ENCODE measurements at places on chromosomes 11 and 22.

DNA sequence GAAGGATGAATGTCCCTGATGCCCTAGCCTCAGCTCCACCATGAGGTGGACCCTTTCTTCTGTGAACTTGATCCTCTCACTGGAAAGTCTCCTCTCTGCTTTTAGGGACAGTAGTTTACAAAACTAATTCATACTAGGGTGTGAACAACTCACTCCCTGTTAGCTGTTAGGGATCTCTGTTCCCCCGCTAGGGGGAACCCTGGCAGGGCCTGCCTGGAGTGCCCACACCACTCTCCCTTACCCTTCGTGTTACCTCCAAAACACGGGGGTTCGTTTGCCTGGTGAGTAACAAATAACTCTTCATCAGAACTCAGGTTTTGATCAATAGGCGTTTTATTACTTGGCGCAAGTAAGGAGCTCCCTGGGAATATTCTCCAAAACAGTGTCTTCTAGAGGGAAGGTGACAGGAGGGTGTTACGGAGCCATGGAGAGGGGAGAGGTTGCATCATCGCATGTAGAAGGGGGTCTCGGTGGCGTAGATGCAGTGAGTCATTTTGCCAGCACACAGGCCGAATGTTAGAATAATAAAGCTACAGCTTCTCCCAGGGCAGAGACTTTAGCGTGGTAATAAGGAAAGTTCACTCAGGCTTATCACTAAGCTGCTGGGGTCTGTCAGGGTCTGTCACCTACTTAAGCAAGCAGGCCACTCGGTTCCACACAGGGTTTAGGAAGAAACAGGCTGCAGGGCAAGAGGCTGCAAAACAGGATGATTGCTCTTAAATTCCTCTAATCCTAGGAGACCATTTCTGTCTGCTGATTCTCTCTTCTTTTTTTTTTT, 45.8 kb downstream of the C11orf96 start:
- DNase-seq: no peak

GRCh38 chr11:130533871-130534270, 85.4 kb downstream of the ADAMTS15 start:
- no peak for DNase-seq

GRCh38 chr11:114566276-114566675, 6.6 kb upstream of the NXPE1 start:
- no peak for DNase-seq

- DNase-seq: no peak
These were observed 52.8 kb upstream of the APOA1 start for GRCh38 chr11:116890193-116890592.

DNA sequence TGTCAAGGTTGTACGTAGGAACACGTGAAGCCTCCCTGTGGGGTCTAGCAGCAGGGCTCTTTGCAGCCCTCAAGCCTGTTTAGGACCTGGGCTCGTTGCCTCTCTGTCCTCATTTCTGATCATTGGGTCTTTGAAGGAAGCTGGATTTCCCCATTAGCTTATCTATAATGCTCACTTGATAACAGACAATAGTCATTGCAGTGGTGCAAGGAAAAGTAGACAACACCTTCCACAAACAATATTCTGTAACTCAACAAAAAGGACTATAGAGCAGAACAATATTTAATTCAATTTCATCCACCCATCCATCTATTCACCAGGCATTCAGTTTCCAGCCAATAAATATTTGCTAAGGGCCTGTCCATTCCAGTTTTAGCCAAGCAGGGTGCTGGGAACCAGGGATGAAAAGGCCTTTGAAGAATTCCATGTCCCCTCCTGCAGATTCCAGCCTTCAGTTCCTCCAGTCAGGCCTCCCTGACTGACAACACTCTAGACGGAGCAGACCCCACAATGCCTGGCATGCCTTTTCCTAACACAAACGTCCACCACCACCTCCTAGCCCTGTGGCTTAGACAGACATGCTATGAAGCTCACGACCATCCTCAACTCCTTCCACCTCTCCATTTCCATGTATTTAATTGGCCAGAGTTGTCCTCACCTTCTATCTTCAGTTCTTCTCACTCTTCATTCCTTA, 12.7 kb upstream of the POLD3 start:
- DNase-seq: no peak

DNA sequence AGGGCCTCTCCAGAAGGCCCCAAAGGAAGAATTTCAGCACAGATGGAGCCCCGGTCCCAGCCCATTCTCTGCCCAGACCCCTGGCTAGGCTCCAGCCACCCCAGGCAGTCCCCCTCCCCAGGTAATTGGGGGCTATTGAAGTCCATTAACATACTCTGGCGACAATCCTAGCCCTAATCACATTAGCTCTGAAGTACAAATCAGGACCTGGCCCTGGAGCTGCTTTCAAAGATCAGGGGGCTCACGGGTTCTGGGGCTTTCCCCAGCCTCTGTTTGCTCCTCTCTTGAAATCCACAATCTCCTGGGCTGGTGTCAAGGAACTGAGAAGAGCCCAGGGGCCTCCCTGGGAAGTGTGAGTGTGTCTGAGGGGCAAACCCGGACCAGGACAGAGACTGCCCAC, 22.3 kb downstream of the FGF4 start:
- DNase-seq: no peak

DNA sequence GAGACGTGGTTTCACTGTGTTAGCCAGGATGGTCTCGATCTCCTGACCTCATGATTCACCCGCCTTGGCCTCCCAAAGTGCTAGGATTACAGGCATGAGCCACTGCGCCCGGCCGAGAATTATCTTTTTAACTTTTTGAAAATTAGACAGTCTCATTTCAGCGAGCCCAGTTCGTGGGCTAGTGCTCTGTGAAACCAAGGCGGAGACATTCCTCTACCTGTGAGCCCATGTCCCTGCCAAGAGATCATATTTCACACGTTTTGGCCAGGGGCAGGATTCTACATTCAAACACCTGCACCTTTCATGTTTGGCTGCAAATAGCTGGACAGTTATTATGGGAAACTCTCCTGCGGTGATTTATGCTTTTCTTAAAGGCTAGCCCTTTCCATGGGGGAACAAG, 60.3 kb downstream of the IRAG1 start:
- DNase-seq: no peak

GRCh38 chr11:112229746-112230433, 3.7 kb downstream of the PTS start:
- no peak for DNase-seq

GRCh38 chr11:108025387-108026080, 16.8 kb downstream of the CUL5 start:
- no peak for DNase-seq

- no peak for DNase-seq
These were observed 62.4 kb downstream of the GAS2 start for GRCh38 chr11:22728600-22729389.

GRCh38 chr11:66637557-66638176, 836 bp upstream of the RBM4 start:
- DNase-seq: no peak

- no peak for DNase-seq
These were observed 8.2 kb downstream of the GTPBP1 start for GRCh38 chr22:38713921-38714320.

DNA sequence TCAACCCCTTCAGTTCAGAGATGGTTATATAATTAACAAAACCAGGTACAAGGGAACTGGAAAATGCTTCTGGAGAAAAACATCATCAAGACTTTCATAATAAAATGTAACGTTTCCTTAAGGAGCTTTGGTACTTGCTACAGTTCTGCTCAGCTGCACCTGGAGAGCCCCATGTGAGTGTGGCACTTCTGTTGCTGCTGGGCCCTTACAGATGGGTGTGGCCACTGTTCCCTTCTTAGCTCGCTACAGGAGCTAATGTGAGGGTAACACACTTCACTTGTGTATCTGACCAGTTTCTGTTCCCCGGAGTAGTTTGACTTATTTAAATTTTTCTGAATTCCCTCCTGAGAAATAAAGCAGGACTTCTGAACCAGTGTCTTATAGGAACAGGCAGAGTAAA, 4.0 kb downstream of the POU2AF3 start:
- no peak for DNase-seq

- DNase-seq: no peak
These were observed 14.0 kb downstream of the B3GAT1 start for GRCh38 chr11:134398079-134398444.

DNA sequence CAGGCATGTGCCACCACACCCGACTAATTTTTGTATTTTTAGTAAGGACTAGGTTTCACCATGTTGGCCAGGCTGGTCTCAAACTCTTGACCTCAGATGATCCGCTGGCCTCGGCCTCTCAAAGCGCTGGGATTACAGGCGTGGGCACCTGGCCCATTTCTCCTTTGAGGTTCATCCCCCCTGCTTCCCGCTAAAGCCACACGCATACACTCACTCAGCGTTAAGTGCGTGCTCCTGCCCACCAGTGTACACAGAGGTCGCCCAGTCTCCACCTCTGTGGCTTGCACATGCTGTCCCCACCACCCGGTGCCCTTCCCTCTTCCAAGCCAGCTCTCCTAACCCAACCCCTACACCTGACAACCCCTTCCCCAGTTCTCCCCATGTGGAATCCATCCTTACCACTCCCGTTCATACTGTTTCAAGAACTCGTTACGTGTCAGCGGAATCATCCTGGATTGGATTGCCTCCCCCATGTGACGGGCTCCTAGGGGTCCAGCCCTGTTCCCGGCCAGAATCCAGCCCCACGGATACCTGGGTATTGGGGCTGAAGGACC, 15.7 kb upstream of the CYTH4 start:
- no peak for DNase-seq

DNA sequence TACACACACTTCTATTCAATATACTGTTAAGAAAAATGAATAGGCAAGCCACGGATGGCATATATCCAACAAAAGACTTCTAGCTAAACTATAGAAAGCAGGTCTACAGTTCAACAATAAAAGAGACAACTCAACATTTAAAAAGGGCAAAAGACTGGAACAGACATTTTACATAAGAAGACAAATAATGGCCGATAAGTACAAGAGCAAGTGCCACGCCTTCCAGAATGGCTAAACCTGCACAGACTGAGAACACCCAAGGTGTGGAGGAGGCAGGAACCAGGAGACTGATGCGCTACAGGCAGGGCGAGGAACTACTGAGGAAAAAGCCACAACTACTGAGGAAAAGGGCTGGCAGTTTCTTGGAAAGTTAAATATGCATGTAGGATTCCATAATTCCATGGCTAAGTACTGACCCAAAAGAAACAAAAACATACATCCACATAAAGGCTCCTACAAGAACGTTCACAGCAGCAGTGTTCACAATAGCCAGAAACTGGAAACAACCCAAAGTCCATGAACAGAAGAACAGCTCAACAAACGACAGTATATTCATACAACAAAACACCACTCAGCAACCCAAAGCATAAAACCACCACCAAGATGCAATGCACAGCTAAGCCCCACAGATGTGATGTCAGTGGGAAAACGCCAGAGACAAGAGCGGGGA, 9.6 kb upstream of the MOB2 start:
- DNase-seq: no peak

DNA sequence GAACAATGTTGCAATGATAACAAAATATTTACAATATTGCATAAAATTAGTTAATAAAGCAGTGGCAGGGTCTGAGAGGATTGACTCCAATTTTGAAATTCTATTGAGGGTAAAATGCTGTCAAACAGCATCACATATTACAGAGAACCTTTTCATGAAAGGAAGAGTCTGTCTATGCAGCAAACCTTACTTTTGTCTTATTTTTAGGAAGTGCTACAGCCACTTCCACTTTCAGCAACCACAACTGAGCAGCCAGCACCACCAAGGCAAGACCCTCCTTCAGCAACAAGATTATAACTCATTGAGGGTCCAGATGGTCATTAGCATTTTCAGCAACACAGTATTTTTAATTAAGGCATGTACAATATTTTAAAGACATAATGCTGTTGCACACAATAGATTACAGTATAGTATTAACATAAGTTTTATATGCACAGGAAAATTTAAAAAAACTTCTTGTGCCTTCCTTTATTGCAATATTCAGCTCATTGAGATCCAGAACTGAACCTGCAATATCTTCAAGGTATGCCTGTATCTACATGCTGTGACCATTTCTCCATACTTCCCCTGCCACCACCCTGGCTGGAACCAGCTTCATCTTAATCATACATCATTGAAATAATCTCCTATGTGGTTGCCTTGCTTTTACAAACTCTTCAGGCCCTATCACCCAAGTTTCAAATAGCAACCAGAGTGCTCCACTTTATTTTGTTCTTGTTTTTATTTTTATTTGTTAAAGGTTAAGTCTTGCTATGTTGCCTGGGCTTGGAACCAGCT, 711.2 kb downstream of the KCNA4 start:
- DNase-seq: no peak
